ENCODE measurements at places on chromosomes 12 and 14.

- no peak for DNase-seq
Measured at GRCh38 chr12:1929985-1930802, 11.7 kb upstream of the CACNA2D4 start.

- DNase-seq: no peak
Measured at GRCh38 chr12:127680516-127680915, 586.5 kb upstream of the TMEM132C start.

- DNase-seq: peak; percentile 13
Measured at GRCh38 chr14:68969278-68970033, 9.6 kb downstream of the ACTN1 start.

DNA sequence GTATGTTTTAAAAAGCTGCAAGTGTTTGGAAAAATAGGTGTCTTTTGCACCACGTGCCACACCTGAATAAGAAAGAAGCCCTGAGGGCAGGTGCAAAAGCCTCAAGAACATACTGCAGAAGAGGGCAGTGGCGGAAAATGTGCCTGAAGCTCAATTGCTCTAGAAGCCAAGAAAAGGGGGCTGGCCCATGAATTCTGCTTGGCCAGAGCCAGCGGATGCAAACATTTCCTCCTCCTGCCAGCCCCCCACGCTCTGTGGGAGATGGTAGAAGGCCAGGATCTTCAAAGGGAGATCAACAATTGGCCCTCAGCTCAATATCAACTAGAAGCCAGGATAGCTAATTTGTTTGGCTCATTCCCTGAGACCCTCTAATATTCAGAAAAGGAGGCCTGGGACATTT is 80.3 kb upstream of the TMEM132D start:
- no peak for DNase-seq

GRCh38 chr12:55633151-55633550 is 3.5 kb upstream of the OR10P1 start:
- no peak for DNase-seq

GRCh38 chr12:85253853-85254252 is 26.2 kb upstream of the ALX1 start:
- DNase-seq: peak; percentile 3

- no peak for DNase-seq
Measured at GRCh38 chr14:81765651-81766275, 232.1 kb upstream of the SEL1L start.

GRCh38 chr14:55867311-55867710 is 250.9 kb upstream of the PELI2 start:
- no peak for DNase-seq

- DNase-seq: no peak
Measured at GRCh38 chr14:84027351-84027750, 1502.6 kb upstream of the FLRT2 start.
